ENCODE measurements at places on chromosomes 1 and 21. TPM values are rescaled to one million over a fixed set of nuclear protein-coding genes. Genes with fewer than 3 reads are reported as not detected.

DNA sequence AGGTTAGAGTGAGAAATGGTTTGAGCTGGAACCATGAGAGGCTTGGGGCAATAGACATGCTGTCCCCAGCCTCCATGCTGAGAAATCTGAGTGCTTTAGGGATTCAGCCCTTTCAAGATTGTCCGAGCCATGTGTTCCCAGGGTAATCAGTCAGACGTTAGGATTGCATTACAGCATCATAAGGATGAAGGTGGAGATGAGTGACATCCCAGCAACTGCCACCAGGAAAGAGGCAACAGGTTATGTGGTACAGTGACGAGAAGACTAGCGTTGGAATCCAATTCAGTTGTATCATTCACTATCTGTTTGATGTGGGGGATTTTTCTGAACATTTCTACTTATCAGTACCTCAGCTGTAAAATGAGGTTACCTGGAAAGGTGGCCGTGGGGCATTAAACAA is 1.7 kb downstream of the CAMK1G start:
- no peak for DNase-seq

- DNase-seq = no peak
Observed at GRCh38 chr1:119504831-119505230, 2.2 kb upstream of the HSD3B1 start.

GRCh38 chr1:11795238-11795890 is 10.4 kb downstream of the MTHFR start:
- DNase-seq = no peak

DNA sequence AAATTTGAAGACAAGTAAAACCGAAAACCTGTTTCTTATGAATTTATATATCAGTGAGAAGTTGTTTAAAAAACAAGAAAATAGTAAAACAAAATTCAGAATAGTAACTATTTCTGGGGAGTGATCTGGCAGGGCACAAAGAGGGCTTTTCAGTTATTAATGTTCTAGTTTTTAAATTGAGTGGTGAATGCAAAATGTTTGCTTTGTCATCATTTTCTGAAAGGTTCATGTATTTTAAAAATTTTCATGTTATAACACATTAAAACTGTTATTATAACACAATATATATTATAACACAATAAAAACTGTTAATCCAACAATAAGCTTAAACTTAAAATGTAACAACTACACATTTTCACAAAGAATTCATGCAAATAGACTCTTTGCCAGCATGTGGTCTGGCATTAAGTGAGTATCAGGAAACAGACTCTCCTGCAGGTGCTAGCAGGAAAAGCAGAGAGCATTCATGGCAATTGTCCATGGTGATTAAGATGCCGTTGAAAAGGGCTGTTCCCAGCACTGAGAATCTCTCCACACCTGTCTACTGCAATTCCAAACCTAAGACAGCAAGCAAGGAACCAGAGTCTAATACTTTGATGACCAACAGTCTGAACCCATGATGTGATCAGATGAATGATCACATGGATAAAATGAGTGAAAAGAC is 204.9 kb downstream of the TBX15 start:
- no peak for DNase-seq

GRCh38 chr21:46119637-46120271 is 21.8 kb downstream of the COL6A2 start:
- DNase-seq = peak; percentile 1

- DNase-seq = no peak
Observed at GRCh38 chr1:87103074-87103473, 188.6 kb downstream of the HS2ST1 start.

- no peak for DNase-seq
Observed at GRCh38 chr1:216750031-216750627, 26.9 kb upstream of the ESRRG start.

GRCh38 chr1:71693581-71693980 is 588.8 kb downstream of the NEGR1 start:
- DNase-seq = no peak

GRCh38 chr1:54696262-54696661 is 19.4 kb upstream of the TTC4 start:
- no peak for DNase-seq

DNA sequence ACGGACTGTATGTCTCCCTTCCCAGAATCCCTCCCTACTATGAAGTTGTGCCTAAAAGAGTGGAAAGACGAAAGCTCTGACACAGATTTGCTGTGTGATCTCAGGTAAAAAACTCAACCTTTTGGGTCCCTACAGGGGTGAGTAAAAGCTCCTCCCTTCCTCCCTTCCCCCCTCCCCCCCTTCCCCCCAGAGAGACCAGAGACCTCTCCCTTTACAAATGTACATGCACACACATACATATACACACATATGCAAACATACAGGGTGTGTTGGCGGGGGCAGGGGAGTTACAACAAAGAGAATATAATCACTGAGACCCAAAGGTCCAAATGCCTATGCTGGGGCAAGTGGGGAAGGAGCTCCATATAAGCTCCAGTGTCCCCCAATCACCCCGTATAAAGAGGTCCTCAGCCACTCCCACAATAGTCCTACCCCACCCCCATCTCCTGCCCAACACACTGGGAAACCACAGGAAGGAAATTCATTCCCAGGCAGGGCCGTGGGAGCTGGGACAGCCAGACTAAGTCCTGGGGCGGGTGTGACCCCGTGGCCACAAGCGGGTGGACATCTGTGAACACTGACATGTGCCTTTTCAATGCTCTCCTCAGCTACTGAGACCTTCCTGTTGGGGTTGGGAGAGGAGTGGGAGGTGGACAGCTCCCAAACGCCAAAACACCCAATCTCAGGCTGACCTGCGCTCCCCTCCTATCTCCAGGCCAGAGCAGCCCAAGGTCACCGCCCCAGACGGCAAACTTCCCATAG is 2.0 kb downstream of the MEF2D start:
- peak; percentile 68 for DNase-seq

DNA sequence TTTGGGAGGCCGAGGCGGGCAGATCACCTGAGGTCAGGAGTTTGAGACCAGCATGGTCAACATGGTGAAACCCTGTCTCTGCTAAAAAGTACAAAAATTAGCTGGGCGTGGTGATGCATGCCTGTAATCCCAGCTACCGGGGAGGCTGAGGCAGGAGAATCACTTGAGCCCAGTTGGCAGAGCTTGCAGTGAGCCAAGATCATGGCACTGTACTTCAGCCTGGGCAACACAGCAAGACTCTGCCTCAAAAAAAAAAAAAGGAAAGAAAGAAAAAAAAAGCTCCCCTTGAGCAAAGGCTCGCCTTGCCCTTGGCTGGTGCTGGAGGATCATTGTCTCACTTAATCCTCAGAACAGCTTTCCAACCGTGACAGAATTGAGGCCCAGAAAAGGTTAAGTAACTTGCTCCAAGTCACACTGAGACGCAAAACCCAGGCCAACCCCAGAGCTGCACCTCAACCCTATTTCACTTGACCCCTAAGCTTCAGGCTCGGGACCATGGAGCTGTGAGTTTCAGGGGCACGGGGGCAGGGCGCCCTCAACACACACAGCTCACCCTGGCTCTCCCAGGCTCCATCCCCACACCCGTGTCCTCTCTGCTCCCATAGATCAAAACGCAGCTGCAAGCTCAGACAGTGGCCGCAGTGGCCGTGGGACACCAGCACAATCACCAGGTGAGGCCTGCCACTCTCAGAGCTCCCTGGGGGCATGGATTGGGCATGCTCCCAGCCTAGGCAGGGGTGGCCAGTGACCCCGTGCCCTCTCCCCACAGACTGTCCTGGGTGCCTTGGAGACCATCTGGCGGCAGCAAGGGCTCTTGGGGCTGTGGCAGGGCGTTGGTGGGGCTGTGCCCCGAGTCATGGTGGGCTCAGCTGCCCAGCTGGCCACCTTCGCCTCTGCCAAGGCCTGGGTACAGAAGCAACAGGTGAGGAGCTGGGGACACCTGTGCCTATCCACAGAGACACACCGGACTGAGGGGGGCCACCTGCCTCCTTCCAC is 1.6 kb downstream of the SLC25A34 start:
- no peak for DNase-seq

The DENND2C gene
- 0.64 TPM for total RNA-seq

The VANGL1 gene
- total RNA-seq = 17.5 TPM

The LYPD8 gene
- total RNA-seq = 407 TPM

The OR2T11 gene
- total RNA-seq = not detected

The DISC1 gene
- total RNA-seq = 12.8 TPM

The GLMN gene
- 5.4 TPM for total RNA-seq

The PLA2G2C gene
- total RNA-seq = 0.28 TPM
